ENCODE measurements at places on chromosomes 7 and 10.

DNA sequence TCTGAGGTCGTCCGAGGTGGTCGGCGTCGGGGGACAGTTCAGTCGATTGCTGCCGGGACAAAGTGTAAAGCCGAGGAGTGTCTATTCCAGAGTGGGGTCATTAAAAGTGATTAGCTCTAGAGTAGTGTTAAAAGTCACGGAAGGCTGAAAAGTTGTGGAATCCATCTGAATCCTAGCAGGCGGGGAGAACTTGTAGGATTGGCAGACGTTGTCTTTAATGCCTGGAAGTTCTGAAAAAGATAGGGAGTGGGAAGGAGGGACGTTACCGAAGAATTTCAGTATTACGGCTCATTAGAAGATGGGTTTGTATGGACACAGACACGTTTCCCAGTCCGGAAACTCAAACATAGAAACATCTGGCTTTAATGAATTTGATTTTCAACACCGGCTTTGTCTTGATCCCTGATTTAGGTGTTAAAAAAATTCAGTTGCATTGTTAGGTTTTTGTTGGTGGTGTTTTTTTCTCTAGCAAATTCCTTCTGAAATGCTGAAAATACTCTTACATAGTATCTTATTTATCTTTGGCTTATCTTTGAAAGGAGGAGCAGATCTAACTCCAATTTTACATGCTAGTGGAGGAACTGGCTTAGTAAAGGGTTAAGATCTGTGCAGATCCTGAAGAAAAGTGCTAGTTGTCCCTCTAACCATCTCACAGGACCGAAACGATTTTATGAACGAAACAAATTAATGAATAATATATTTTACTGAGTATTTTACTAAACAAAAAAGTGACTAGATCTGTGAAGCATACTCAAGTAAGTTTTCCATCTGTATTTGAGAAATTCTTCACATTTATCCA is 900 bp downstream of the MKLN1 start:
- DNase-seq: no peak

- no peak for DNase-seq
These were observed 137.8 kb downstream of the SH3PXD2A start for GRCh38 chr10:103717341-103718246.

DNA sequence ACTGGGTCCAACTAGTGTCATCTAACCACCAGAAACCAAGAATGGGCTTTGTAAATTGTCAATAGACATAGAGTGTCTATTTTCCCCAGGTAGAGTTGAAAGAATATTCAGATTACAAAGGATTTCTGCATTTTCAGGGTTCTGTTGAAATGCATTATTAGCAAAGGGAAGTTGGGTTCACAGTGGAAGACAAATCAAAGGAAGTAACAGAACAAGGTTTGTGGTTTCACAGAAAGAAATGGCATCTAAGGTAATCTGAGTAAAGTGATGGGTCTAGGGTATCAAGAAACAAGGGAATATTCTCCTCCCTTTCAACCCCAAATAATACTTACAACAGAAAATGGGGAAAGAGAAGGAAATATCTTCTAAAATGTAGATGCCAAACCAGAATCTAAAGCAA is 25.8 kb downstream of the CEP41 start:
- no peak for DNase-seq

- no peak for DNase-seq
These were observed 167.3 kb upstream of the KLF14 start for GRCh38 chr7:130901209-130901783.

DNA sequence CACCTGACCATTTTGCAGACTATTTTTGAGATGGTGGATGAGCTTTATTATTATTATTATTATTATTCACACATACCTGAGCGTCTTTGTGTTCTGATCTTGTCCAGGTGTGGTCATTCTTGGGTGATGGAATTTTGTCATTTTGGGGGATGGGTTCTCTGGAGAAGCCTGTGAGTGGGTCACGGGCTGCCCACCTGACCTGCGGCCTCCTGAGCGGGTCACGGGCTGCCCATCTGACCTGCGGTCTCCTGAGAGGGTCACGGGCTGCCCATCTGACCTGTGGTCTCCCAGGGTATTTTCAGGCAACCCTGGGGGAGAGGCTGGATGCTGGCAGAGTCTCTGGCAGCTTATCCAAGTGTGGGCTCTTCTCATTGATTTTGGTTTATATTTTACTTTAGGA is 7.3 kb downstream of the SCART1 start:
- DNase-seq: no peak

DNA sequence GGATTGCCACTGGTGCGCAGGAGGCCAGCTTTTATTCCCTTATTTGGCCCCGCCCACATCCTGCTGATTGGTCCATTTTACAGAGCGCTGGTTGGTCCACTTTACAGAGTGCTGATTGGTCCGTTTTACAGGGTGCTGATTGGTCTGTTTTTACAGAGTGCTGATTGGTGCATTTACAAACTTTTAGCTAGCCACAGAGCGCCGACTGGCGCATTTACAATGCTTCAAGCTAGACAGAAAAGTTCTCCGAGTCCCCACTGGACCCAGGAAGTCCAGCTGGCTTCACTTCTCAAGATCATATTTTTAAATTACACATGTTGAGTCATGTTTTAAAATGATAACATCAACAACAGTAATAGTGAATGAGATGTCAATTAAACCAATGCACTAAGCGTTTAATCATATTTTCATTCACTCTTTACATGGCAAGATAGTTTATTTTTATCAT is 128.3 kb downstream of the CUBN start:
- DNase-seq: no peak

- DNase-seq: no peak
These were observed 449.2 kb downstream of the IPMK start for GRCh38 chr10:57818522-57818921.
